Mucosa of descending colon (tissue), 3 donors: ENCODE measurements at places on chromosomes 7 and 10.

GRCh38 chr7:74044366-74045350 lies 16.7 kb downstream of the ELN start:
- peak; percentile 15 for DNase-seq

DNA sequence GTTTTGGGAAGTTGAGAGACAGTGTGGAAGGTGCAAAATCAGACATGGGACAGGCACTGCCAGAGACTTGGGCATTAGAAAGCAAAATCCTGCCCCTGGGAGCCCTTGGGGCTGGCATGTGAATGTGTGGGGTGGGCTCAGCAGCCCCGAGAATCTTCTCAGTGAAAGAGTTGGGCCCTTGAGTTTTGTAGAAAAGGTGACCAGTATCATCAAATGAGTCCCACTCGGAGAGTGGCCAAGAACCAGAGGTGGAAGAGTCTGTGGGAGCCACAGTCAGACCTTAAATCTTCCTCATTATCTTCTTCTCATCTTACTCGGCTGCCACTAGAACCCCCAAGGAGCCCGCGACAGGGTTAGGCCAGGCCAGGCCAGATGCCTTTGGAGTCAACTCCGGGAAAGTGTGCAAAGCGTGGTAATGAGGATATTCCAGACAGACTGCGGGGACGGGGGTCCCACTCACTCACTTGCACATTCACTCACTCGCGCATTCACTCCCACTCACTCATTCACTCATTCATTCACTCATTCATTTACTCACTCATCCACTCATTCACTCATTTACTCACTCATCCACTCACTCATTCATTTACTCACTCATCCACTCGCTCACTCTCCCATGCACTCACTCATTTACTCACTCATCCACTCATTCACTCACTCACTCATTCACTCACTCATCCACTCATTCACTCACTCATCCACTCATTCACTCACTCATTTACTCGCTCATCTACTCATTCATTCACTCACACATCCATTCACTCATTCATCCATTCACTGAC lies 74.9 kb downstream of the CARD11 start:
- no peak for DNase-seq

GRCh38 chr10:44984671-44985101 lies 6.1 kb upstream of the DEPP1 start:
- DNase-seq, result no peak

GRCh38 chr10:79107736-79108264 lies 39.0 kb downstream of the ZMIZ1 start:
- no peak for DNase-seq

DNA sequence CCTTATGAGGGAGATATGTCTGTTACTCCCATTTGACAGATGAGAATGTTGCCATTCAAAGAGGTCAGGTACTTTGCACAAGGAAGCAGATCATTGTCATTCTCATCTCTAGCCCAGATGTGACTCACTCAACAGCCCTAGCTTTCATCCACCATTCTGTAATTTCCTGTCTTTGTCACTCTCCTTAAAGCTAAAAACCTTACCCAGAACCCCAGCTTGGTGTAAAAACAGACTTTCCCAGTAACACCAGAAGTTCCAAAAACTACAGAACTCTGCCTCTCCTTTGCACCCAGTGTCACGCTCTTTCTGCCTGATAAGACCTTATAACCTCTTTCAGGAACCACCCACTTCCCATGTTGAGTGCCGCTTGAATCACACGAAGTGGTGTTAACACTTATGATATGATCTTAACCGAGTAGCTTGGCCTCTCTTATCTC lies 89.1 kb upstream of the SP4 start:
- no peak for DNase-seq

- no peak for DNase-seq
These were observed 435.6 kb upstream of the FOXK1 start for GRCh38 chr7:4246536-4246935.

DNA sequence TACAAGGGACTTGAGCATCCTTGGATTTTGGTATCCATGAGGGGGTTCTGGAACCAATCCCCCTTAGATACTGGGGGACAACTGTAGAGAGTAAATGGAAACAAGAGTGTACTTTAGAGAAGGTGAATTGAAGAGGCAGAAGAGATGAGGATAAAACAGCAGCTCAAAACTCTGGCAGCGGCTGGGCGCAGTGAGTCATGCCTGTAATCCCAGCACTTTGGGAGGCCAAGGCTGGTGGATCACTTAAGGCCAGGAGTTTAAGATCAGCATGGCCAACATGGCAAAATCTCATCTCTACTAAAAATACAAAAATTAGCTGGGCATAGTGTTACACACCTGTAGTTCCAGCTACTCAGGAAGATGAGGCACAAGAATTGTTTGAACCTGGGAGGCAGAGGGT lies 218.7 kb downstream of the GALNT17 start:
- DNase-seq, result no peak

DNA sequence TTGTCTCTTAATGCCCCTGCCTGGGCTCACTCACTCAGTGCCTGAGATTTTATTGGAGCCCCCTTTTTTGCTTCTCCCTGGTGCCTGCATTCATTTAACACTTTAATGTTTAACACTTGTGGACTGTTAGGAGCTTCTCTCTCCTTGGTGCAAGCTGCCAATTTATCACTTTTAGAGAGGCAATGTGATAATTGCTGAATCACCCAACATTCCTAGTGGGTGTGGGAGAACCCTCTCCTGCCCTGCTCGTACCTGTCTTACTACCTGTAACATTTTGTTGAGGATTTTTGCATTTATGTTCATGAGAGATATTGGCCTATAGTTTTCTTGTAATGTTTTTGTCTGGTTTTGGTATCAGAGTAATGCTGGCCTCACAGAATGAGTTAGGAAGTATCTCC lies 13.2 kb downstream of the STAM start:
- DNase-seq, result no peak

- no peak for DNase-seq
These were observed 99.0 kb upstream of the SAMD8 start for GRCh38 chr10:75012471-75012870.

GRCh38 chr10:60162631-60163030 lies 227.0 kb downstream of the ANK3 start:
- DNase-seq, result no peak

- DNase-seq, result no peak
These were observed 78.3 kb downstream of the PRTFDC1 start for GRCh38 chr10:24874133-24874532.

DNA sequence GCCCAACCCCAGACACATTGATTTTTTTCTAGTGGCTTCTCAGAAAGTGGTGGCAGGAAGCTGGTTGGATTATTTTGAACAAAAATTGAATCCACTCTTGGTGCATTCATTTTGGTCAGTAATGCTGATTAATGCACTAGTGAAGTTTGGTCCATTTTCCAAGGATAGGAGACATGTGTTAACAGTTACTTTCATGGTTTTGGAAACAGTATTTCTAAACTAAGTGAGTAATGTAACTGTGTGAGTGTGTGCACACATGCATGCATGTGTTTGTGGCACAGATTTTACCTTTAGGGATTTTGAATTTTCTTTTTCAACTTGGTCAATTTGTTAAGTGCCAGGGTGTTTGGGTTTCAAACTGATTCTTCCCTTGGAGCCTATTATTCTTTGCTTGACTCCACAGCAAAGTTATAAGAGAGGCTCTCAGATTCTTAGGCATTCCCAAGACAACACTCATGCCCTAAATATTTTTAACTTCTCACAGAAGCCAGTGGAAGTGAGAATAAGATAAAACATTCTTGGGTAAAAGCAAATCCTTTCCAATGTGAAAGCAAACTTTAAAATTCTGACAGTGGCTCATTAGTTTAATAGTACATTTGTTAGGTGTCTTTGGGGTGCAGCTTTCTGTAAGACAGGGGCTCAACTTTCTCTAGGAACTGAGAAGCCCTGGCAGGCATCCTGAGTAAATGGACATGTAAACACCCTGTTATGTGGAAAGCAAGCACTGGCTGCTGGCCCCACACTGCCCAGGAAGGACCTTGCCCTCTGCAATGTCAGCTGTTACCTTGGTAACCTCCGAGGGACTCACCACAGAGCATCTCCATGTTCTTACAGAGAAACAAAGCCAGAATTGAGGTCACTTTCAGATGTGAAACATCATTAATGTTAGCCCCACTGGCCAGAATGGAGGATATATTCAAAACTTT lies 68.4 kb downstream of the ASAH2B start:
- DNase-seq, result no peak

- DNase-seq, result no peak
These were observed 157.3 kb upstream of the NPVF start for GRCh38 chr7:25385506-25386136.

- DNase-seq, result no peak
These were observed 229.0 kb downstream of the BICC1 start for GRCh38 chr10:58741673-58742072.
